HEK293T (cell line): ENCODE measurements at places on chromosomes 4 and X.

- DNase-seq: no peak
Observed at GRCh38 chr4:182560358-182560757, 317.2 kb downstream of the TENM3 start.

- no peak for DNase-seq
Observed at GRCh38 chrX:46712764-46713163, 46.2 kb downstream of the SLC9A7 start.

DNA sequence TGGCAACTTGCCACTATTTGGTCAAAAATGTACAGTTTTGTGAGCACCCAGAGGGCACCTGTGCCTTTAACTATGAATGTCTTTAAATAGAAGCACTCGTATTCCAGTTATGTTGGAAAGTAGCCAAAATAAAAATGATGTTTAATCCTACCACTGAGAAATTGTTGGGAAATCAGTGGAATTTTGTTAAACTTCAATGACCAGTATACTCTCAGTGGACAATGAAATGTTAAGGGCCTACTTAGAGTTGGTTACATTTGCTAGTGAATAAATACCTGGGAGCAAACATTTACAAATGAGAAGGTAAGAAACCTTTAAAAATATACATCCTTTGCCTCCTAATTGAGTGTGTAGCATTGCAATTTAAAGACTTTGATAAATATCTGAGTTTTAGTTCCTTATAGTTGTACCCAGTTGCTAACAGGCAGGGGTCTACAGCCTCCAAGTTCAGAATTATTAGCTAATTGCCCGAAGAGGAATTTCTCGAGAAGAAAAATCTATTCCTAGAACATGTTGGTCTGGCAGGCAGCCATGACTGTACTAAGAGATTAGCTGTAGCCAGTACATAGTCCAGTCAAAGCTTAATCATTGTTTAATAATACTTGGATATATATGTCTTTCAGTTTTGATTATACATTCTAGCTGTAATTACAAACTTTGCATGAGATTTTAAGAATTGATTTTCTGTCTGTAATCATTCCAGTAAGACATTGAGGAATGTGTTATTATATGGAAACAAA, 93.2 kb downstream of the IL1RAPL2 start:
- DNase-seq: no peak

DNA sequence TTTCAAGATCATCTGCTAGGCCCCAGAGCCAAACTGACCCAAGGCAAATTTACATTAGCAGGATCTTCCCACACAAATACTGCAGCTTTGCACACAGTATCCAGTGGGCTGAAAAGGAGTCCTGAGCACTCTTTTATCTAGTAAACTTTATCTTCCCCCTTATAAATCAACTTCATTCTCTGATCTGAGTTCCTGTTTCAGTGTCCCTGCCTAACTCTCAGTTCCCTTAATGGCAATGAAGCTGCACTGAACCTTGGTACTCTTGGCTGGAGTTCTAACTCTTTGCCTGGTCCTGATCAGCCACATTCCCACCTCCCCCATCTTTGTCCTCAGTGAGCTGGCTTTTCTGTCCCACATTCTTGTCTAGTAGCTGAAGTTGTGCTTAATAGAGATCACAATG, 37.4 kb downstream of the EDA2R start:
- no peak for DNase-seq

DNA sequence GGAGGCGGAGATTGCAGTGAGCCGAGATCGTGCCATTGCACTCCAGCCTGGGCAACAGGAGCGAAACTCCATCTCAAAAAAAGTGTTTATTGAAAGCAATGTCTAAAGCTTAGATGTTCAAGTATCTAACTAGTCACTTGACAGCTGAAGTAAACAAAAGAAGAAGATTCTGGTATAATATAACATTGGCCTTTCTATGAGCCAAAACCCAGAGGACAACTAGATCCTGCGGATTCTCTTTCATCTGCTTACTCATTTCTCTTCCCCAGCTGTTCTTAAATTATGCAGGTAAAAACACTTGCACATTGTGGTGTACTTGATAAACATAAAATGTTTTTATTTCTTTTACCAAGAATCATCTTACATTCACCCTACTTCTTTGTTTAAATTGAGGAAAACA, 24.1 kb upstream of the AREG start:
- no peak for DNase-seq

DNA sequence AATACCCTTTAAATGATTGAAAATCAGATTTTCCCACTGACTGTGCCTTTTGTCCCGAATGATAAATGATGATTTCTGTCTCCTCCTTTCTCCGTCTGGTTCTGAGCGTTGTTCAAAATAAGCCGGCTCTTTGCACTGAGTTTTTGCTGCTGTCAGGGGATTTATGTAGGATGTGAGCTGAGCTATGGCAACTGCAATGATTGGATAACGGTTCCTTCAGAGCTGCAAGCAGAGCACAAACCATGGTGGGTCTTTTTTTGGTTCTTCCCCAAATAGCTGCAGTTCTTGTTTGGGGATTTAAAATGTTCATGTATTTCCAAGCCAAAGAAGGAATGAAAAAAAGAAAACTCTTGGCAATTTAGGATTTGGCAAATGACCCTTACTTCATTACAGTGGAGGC, 124.5 kb upstream of the CASK start:
- no peak for DNase-seq

DNA sequence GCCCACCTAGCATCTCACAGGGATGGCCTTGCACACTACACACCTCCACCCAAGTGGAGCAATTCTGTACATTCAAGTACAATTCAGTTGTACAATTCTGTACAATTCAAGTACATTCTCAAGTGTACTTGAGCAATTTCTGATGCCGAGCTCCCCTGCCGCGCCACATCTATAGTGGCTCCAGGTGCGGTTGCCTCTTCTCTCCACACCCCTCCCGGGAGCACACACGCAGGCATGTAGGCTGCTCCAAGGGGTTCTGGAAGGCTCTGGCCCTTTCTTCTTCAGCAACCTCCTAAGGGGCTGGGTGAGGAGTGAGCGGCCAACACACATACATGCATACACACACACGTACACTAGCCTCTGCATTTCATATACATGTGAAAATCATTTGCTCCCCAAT, 18.9 kb upstream of the DUSP9 start:
- DNase-seq: no peak

DNA sequence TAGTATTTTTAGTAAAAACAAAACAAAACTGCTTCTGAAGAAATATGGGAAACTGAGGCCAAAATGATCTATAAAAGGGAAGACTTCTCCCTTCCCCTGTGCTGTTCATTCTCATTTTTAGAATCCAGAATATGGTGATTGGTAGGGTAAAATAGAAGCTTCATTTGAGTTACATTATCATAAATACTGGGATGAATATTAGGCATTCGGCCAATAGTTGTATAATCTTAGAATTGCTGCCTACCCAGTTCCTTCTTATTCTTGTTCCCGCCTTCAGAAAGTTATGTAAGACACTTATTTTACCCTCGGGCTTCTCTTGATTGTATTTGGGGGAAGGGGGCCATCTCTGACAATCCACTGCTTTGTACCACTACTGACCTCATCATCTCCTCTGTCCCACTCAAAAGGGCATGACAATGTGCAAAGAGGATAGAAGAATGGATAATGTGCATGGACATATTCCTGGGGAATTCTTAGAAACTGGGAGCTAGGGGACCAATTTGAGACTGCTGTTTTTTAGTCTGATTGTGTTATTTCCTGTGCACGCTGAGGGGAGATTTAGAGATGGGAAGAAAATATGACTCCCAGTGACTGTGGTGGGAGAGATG, 588 bp downstream of the ART3 start:
- DNase-seq: no peak

DNA sequence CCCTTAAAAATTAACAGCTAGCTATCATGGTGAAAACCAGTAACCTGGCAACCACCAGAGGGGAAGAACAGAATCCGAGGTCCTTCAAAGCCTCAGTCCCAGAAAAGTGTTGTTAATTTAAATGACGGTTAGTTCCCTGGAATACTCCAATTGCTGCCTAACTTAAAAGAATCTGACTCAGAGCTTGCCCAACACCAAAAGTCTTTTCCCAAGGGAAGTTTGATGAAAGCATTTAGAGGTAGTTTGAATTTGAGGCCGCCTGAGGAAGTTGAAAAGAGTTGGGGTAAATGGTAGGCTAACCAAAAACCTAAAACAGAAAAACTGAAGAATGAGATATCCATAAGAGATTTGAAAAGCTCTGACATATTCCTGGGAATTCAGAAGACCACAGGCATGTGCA, 46.6 kb downstream of the IL13RA2 start:
- DNase-seq: no peak

- DNase-seq: no peak
Observed at GRCh38 chrX:147838465-147839131, 73.1 kb upstream of the FMR1 start.

DNA sequence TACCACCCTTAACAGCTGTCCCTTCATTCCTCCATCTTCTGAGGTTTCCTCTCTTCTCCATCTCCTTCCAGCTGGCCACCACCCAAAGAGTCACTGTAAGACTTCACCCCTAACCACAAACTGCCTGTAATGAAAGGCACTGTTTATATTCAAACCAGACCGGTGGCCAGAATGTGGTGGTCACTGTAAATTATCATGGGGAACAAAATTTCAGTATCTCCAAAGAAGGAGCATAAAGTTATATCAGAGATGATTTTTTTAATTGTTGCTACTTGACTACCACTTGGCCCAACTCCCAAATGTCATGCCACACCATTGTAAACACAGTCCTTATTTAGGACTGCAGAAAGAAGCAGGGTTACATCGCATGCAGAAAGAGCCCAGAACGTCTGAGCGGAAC, 44.8 kb downstream of the SMARCA1 start:
- no peak for DNase-seq

GRCh38 chrX:152642931-152643564, 5.4 kb downstream of the GABRQ start:
- no peak for DNase-seq

- DNase-seq: peak; percentile 10
Observed at GRCh38 chr4:127479031-127479622, 153.6 kb upstream of the INTU start.

GRCh38 chr4:123786163-123786915, 389.7 kb downstream of the SPRY1 start:
- DNase-seq: no peak

DNA sequence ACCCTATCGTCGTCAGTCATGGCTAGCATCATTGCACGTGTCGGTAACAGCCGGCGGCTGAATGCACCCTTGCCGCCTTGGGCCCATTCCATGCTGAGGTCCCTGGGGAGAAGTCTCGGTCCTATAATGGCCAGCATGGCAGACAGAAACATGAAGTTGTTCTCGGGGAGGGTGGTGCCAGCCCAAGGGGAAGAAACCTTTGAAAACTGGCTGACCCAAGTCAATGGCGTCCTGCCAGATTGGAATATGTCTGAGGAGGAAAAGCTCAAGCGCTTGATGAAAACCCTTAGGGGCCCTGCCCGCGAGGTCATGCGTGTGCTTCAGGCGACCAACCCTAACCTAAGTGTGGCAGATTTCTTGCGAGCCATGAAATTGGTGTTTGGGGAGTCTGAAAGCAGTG, 1.6 kb downstream of the ZCCHC12 start:
- no peak for DNase-seq

DNA sequence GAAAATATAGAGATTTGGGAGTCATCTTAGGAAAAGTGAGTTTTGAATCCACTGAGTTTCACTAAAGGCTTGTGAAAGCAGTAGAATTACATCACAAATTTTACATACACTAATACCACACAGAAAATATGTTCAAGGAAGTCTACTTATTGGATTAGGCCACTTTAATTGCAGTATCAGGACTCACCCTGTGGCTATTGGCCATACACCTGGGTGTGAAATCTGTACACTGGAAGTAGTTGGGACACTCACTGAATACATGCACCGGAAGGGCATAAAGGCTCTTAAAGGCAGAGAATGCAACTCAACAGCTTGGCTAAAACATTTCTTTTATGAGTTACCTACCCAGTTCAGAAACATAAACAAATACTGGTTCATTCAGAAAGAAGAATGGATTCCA, 19.8 kb downstream of the MAOB start:
- no peak for DNase-seq

GRCh38 chr4:163330916-163331628, 1.3 kb downstream of the NPY1R start:
- no peak for DNase-seq

GRCh38 chr4:163707873-163708272, 213.4 kb downstream of the TMA16 start:
- DNase-seq: no peak

DNA sequence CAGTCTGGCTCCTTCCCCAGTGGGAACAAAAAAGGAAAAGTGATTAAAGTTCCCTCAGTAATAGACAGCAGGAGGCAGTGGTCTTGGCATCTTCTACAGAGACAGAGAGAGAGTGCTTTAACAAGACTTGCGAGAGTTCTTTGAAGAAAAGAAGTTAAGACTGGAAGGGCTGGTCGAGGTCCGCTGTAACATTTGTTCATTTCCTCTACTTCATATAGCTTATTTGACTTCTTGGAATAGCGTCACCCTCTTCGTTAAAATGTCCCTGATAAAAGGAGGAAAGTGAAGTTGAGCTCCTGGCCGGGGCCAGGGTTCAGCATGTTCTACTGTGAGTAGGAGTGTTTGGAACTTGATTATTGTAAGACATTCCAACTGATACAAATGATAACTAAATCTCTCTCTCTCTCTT, 179.8 kb downstream of the SLIT2 start:
- DNase-seq: no peak
